ENCODE measurements at places on chromosomes 5 and 9.

DNA sequence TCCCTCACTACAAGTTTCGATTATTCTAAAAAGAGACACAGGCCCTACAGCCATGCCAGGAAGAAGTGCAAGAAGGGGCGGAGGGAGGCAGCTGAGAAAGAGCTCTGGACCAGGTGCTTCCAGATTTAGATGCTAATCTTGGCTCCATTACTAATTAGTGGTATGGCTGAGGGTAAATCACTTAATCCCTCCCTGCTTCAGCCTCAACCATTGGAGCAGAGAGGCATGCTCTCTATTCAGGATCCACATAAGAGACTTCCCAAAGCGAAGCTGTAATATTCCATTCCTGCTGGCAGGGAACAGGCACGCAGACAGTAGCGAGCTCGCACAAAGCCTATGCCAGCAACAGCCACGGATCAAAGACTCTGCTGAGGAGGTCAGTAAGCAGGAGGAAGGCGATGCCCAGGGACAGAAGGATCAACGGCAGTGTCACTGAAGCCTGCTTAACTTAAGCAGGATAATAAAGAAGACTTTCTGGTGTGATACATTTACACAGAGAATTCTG lies 24.2 kb downstream of the LIFR start:
- DNase-seq = no peak

- DNase-seq = no peak
Measured at GRCh38 chr5:126335886-126336285, 87.3 kb upstream of the GRAMD2B start.

DNA sequence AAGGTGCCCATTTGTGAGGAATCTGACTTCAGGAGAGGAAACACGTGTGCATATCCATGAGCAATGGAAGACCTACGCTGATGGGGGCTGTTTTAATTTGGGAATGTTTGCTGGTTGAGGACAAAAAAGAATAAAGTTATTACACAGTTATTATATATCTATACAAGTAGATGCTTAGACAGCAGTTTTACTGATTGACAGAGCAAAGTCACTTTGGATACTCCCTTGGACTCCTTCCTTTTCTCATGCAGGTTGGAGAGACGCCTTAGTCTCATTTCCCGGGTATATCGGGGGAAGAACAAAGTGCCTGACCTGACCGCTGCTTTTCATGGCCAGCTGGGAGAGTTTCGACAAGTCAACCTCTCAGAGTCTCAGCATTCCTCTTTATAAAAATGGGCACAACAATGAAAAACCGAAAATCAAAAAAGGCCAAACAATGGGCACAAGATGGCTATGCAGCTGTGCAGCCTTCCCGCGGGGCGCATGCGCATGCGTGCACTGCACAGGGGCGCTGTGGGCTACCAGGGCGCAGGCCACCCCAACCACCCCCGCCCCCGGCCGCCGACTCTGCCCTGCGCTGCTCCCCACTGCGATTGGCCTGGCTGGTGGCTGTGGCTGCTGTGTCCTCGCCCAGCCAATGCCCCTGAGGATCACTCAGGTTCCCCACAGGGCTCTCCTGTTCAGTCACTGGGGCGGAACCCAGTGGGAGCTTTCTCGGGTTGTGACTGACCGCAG lies 18.1 kb downstream of the NFIL3 start:
- DNase-seq = no peak

- DNase-seq = no peak
Measured at GRCh38 chr5:151051931-151052608, 28.8 kb downstream of the TNIP1 start.

DNA sequence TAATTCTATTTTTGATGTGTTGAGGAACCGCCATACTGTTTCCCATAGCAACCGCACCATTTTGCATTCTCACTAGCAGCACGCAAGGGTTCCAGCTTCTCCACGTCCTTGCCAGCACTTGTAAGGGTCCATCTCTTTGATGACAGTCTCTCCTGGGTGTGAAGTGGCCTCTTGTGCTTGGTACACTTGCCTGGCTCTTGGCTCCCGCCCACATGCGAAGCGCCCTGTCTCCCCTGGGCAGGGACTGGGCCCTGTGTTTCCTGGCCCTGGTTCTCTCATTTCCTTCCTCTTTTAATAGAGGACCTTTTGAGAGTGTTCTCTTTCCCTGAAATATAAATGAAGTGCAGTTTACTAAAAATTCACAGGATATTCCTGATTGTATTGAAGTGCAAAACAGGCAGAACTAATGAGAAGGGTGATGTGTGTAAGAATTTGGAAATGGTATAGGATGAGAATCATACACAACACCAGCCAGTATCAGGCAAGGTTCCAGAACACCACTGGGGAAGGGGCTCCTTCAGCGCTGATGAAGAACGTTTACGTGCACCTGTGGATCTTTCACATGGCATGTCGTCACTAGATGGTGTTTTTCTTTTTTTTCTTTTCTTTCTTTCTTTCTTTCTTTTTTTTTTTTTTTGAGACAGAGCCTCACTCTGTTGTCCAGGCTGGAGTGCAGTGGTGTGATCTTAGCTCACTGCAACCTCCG lies 73.0 kb downstream of the EHMT1 start:
- no peak for DNase-seq

DNA sequence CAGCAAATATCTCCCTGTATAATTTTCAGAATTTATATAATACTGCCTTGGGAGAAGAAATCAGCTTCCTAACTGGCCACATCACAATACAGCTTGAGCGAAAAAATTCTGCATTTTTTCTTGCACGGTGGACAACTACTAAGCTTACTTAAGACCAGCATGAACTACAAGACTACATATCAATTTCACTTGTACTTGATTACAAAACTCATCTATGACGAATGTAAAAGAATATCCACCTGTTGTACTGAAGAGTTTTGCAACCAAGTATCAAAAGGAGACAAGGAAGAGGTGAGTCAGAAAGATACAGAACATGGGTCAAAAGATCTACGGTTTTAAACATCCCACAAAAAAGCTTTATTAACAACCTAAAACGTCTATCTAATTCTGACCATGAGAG lies 279.4 kb downstream of the BNC2 start:
- no peak for DNase-seq

DNA sequence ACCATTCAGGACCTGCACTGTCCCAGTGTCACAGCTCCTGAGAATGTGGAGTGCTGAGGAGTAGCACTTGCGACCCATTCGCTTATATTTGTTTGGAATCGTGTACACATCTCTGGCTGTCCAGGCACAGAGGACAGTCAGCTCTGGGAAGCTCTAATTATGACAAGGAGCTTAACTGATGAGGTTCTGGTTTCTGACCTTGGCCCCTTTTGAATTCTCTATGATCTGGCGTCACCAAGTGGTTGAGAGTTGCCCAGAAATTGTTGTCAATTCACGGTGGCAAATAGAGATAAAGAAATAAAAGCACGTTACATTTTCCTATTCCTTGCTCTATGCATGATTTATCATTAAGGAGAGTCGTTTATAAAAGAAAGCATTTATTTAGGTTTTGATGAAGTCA lies 34.9 kb upstream of the LECT2 start:
- no peak for DNase-seq

DNA sequence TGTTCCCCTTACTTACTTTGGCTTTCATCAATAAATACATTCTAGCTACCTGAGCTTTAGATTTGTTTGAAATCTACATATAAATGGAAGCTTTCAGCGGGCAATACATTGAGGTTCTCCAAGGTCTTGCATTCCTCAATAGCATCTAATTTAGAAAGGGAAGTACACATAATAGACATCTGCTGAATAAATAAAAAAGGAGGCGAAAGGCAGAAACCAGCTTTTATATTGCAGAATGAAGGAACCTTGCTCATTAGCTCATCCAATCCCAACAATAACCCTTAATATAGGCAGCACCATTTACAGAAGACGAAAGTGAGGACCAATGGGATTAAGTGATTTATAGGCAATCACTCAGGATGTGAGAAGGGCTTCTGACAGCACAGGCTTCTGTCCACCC lies 147.5 kb downstream of the MPDZ start:
- DNase-seq = no peak

DNA sequence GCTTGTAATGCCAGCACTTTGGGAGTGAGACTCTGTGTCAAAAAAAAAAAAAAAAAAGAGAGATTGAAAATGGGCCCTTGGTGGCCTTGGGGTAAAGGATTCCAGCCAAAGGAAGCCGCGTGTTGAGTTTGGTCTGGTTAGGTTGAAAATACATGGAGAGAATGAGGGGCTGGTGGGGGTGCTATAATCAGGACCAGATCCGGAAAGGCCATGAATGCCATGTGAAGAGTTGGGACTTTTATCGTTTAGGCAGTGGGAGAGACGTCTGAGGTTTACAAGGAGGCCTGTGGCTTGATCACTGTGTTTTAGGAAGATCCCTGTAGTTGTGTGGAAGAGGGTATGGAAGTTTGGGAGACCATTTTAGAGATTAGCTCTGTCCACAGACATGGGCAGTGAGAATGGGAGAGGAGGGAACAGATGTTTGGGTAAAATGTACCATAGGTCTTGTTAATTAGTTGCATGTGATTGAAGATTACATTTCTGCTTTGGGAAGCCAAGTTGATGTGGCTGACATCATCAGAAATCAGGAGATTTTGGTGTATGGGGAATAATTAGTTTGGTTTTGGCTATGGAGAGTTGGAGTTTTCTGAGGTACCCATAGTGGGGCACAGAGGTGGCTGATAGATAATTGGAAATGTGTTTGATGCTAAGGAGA lies 3.5 kb downstream of the MSANTD3 start:
- no peak for DNase-seq

GRCh38 chr5:139501381-139501780 lies 18.8 kb upstream of the STING1 start:
- no peak for DNase-seq

- DNase-seq = no peak
Measured at GRCh38 chr9:14710804-14711203, 11.7 kb downstream of the CER1 start.

- no peak for DNase-seq
Measured at GRCh38 chr9:95506678-95507463, 9.9 kb downstream of the PTCH1 start.

- no peak for DNase-seq
Measured at GRCh38 chr9:129854588-129855110, 19.4 kb downstream of the USP20 start.

- DNase-seq = no peak
Measured at GRCh38 chr5:19261879-19262278, 726.1 kb downstream of the CDH18 start.

DNA sequence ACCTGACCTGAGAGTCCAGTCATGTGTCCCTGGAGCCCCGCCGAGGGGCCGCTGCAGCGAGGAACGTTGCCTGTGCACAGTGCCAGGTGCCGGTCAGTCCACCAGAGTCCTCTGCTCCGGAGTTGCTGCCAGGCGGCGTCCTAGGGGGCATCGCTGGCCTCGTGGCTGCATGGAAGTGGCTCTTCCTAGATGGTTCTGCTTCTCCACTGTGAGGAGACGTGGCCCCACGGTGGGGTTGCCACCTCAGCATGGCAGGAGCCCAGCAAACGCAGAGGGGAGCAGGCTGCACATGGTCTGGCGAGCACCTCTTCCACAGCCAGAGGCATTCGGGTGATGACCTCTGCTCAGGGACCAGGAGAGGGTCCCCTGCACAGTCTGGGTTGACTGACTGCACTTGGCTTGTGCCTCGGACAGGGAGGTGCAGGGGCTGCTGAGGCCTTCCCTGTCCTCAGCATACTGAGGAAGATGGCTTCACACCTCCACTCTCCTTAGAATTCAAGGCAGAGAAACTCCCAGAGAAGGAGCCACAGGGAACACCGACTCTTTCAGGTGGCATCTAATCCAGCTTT lies 25.9 kb upstream of the POMT1 start:
- no peak for DNase-seq

GRCh38 chr5:37495668-37496347 lies 116.7 kb downstream of the WDR70 start:
- DNase-seq = no peak

- DNase-seq = peak; percentile 79
Measured at GRCh38 chr9:112793213-112793810, 42.8 kb downstream of the SNX30 start.

DNA sequence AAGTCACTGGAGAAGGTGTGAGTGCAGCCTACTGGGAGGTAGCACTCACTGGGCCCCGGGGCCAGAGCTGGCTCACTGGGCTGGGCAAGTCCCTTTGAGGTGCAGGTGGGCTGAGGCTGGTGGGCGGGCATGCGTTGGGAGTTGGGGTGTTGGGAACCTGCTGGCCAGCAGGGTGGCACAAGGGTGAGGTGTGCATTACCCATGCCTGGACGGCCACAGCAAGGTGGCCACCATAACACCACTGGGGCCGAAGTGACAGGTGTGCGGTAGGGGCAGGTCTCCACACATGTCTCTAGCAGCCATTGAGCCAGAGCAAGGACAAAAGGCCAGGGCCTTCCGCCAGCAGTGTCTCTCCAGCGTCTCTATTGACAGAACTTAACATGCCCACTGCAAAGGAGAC lies 22.6 kb downstream of the PRRT1B start:
- DNase-seq = no peak

DNA sequence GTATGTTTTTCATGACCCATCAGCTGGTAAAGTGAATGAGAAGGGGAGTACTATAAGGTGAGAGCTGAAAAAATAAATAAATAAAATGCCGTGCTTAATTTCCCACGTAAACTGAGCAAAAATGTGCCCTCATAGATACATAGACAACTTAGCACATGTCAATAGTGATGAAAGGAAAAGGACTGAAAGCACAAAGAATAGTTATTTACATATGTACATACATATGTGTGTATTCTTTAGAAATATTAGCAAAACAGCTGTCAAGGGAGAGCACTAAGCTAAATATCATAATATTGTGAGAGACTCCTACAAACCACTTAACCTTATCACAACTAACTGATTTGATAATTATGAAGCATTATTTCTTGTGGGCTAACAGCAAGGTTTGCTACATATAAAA lies 213.6 kb upstream of the FTMT start:
- DNase-seq = no peak

GRCh38 chr5:94849821-94850736 lies 231.6 kb downstream of the SLF1 start:
- DNase-seq = peak; percentile 76
